ENCODE measurements at places on chromosomes 5 and 9.

DNA sequence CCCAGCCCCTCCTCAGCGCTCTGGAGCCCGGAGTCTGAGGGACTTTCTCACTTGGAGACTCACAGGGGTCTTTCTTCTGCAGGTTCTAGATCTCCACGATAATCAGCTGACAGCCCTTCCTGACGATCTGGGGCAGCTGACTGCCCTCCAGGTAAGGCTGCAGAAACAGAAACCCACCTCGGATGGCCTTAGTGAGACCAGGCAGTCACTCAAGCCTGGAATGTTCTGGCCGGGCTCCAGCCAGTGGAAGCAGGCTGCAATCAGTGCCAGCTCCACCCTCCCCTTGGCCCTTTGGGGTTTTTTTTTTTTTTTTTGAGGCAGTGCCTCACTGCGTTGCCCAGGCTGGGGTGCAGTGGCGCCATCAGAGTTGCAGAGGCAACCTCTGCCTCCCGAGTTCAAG lies 7.6 kb downstream of the LRSAM1 start:
- no peak for DNase-seq

DNA sequence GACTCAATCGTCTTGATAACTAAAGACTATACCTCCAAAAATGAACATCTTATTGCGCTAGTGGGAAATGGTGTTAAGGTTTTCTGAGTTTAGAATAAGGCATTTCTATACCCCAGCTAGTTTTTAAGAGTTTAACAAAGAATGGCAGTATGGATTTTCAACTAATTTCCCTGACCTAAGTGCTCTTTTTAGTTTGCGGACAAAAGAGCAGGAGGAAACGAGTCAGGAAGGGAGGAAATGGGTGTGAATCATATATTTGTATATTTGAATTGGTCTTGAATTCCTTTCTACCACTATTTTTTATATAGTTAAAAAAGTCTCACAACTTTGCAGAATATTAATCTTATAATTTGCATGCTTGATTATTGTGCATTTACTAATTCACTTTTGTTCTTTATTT lies 516.3 kb upstream of the ZNF608 start:
- no peak for DNase-seq

DNA sequence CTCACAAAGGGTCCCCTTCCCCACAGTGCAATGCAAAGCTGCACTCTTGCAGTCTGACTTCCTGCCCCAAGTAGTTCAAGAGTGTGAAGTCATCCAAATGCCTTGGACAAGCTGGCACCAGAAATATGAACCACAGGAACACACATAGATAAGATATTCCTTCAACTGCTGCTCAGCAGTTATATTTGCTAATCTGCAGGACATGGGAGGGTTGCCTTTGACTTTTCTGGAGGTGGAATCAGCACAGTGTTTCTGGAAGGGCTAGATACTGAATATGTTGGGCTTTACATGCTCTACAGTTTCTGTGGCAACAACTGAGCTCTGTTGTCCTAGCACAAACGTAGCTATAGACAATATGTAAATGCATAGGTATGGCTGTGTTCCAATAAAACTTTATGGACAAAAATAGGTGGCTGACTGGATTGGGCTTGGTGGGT lies 96.7 kb upstream of the PCA3 start:
- DNase-seq = no peak

DNA sequence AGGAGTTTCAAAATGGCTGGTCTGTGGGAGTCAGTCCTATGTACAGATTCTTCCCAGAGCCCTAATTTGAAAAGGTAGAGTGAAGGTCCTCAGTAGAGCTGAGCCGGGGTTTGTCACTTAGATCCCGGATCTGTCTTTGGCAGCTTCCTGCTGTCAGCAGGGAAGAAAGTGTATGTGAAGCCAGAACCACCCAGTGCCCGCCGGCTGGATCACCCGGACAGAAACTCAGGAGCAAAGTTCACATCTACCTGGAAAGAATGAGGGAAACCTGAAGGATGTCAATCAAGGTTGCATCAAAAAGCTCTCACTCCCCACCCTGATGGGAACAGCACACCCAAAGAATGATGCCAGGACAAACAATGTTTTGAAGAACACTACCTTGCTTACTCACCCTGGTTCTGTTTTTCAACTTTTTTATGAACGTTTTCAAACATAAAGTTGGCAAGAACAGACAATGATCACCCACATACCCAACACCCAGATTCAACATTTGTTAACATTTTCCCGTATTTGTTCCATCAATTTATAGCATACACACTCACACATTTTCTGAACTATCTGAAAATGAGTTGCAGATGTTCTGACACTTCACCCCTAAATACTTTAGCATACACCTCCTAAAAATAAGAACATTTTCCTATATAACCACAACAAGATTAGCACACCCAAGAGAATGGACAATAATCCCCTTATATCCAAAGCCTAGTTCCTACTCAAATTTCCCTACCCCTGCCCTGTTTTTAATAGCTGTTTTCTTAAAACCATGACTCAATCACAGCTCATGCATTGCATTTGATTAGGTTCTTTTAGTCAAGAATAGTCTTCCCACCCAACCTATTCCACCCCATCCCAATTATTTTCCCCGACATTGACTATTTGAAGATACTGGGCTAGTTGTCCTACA lies 133.9 kb downstream of the LHFPL2 start:
- DNase-seq = no peak

DNA sequence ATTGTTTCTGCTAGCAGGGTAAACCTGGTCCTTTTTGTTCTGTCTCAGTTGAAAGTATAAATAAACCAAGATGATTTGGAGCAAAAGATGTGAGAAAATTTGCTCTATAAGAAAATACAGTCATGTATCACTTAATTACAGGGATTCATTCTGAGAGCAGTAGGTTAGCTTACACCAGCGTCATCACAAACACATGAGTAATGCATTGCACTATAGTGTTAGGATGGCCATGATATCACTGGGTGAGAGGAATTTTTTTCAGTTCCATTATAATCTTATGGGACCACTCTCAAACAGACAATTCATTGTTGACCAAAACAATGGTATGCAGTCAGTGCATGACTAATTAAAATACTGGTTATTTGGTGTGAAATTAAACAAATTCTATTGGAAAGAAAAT lies 430.9 kb downstream of the CHSY3 start:
- no peak for DNase-seq

DNA sequence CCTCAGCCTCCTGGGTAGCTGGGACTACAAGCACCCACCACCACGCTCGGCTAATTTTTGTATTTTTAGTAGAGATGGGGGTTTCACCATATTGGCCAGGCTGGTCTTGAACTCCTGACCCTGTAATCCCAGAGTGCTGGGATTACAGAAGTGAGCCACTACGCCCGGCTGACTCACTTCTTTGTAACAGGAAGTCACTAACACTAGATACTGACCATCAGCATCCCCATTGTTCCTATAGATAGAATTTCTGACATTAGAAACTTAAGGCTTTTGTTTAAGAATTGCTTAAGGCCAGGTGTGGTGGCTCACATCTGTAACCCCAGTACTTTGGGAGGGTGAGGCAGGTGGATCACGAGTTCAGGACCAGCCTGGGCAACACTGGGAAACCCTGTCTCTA lies 42.2 kb downstream of the LEAP2 start:
- no peak for DNase-seq

- DNase-seq = no peak
Observed at GRCh38 chr5:140055152-140055551, 12.1 kb upstream of the NRG2 start.

GRCh38 chr9:90523958-90524357 lies 118.7 kb downstream of the DIRAS2 start:
- no peak for DNase-seq

GRCh38 chr9:91825422-91825821 lies 124.6 kb downstream of the ROR2 start:
- no peak for DNase-seq

DNA sequence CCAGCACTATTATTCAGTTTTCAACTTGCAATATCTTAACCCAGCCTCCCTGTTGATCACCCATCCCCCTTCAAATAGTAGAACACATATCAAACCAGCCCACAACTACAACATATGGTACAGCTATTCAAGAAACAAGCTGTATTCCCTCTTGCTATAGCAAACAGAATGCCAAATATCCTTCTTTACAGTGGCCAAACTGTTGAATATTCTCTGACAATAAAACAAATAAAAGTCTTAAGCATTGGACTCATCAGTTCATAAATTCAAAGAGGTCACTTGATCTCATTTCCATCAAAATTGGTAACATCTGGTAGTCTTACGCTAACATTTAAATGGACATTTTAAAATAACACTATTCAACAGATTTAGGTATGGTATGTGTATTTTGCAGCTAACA lies 350.8 kb downstream of the EFNA5 start:
- DNase-seq = no peak

DNA sequence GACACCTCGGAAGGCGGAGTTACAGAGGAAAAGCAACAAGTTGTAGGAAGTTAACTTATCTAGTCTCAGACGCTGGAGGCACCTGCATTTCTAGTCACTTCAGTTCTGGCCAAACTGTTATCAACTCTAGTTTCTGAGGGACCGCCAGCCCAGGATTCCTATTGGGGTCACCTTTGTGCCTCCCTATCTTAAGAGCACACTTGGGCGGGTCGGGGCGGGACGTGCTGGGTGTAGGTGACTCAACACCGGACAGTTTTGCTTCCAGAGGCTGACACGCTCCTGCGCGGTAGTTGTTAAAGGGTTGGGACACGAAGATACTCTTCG lies 679 bp upstream of the KDM4C start:
- peak; percentile 91 for DNase-seq

DNA sequence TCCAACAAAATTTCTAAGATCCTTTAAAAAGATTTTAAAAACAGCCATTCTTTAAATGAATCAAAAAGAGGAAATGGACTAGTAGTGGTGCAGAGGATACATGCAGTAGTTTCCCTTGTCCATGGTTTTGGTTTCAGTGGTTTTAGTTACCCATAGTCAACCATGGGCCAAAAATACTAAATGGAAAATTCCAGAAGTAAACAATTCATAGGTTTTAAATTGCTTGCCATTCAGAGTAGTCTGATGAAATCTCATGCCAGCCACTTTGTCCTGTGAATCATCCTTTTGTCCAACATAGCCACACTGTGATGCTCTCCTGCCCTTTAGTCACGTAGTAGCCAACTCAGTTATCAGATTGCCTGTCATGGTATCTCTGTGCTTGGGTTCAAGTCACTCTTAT lies 286.1 kb downstream of the ANXA1 start:
- DNase-seq = no peak

DNA sequence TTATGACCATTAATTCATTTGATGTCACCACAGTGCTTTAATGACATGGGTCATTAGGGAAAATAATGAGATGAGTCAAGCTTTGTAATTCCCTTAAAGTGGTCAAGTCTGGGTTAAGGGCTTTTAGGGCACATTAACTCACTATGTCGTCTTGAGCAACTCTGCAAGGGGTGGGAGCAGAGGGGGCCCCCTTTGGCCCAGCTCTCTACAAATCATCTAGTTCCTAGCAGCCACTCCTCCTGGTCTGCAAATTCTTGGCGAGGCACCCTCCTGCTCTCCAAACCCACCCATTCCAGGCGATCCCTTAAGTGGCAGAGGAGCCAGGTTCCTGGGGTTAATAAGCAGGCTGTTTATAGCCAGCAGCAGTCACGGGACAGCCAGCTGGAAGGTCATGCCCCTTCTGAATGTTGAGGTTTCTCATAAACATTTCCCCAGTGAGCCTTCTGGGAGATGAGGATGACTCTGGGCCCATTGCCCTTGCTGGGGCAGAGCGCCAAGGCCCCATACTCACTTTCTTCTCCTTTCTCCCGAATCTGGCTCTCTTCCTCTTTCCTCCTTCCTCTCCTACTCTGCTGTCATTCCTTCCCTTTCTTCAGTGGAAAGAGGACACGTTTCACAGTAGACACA lies 14.3 kb upstream of the GPX3 start:
- DNase-seq = no peak

GRCh38 chr5:31477516-31477915 lies 54.4 kb downstream of the DROSHA start:
- DNase-seq = no peak

- DNase-seq = no peak
Observed at GRCh38 chr5:154271936-154272514, 81.5 kb downstream of the GALNT10 start.

GRCh38 chr5:38008198-38008597 lies 168.4 kb upstream of the GDNF start:
- DNase-seq = no peak

- DNase-seq = no peak
Observed at GRCh38 chr9:91044354-91044753, 242.7 kb downstream of the SYK start.

DNA sequence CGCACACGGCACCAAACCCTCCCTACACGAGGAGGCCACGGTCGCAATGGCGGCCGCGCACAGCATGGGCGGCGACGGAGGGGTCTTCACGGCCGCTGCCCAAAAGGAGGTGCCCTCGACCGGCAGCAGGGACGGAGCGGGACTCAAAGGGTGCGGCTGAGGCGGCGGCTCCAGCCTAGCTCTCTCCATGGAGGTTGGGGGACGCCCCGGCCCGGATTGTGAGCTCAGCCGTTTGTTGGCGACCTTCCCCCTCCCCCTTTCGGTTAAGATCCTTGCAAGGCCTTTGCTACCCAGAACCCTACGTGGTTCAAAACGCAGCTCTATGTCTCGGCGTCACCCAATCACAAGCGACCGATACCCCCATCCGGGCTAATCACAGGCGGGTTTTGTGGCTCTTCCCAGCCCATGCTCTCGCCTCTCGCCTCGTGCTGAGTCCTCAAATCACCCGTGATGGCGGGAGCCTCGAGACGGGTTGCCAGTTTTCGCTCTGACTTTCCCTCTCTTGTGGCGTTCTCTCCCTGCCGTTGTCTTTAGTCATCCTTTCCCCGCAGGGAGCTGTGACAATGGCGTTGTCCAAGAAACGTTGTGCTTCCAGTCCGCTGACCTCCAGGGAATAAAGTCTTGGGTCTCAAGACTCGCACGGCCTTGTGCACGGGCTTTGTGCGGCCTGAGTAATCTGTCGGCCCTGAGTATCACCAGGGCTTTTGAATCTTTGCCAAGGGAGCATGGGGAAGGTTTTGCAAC lies 19.5 kb downstream of the C5orf52 start:
- no peak for DNase-seq

- no peak for DNase-seq
Observed at GRCh38 chr5:19531374-19531952, 456.5 kb downstream of the CDH18 start.

- DNase-seq = no peak
Observed at GRCh38 chr9:79134654-79135053, 437.1 kb upstream of the TLE4 start.

GRCh38 chr5:169450464-169450863 lies 133.1 kb upstream of the SPDL1 start:
- no peak for DNase-seq

- no peak for DNase-seq
Observed at GRCh38 chr5:160773646-160774410, 78.2 kb downstream of the ATP10B start.

DNA sequence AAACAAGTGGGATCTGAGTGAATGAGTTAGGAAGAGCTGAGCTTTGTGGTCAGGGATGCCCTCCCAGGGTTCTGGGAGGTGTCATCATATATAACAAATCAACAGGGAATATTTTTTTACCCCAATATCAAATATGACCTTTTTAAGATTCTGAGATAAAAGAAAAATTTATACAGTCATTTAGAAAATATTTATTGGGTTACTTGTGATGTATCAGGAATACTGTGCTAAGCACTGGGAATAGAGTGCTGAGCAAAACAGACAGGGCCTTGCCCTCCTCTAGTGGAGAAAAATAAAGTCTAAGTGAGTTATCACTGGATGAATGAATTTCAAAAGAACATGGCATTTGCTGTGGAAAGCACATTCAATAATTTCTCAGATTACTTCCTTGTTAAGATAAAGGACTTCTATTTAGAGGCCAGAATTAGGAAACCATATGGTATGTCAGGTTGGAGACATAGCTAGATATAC lies 102.9 kb downstream of the BOD1 start:
- DNase-seq = no peak

All from NCI-H446 (cell line).